ENCODE measurements at places on chromosomes 16 and 17. TPM values are rescaled to one million over a fixed set of nuclear protein-coding genes. Genes with fewer than 3 reads are reported as not detected.

Gene HSPB9
- total RNA-seq, result not detected

Gene MCRIP1
- total RNA-seq, result 85.0 TPM

Gene CRISPLD2
- total RNA-seq, result 5.4 TPM

Gene CREBBP
- 20.3 TPM for total RNA-seq

Gene SCO1
- total RNA-seq, result 19.2 TPM

Gene TBC1D3B
- total RNA-seq, result 2.5 TPM

Gene KCTD2
- total RNA-seq, result 15.2 TPM

Gene MYH11
- under 0.01 TPM for total RNA-seq

Gene TBC1D3C
- total RNA-seq, result not detected

Gene RNF112
- 2.1 TPM for total RNA-seq

Gene TRPV2
- 62.5 TPM for total RNA-seq

Gene KRTAP4-3
- not detected for total RNA-seq
